ENCODE measurements at places on chromosomes 11 and 22.

- DNase-seq: no peak
Observed at GRCh38 chr11:10797531-10797930, 11.2 kb downstream of the EIF4G2 start.

GRCh38 chr11:61784506-61784805 is 7.9 kb downstream of the TMEM258 start:
- DNase-seq: no peak

DNA sequence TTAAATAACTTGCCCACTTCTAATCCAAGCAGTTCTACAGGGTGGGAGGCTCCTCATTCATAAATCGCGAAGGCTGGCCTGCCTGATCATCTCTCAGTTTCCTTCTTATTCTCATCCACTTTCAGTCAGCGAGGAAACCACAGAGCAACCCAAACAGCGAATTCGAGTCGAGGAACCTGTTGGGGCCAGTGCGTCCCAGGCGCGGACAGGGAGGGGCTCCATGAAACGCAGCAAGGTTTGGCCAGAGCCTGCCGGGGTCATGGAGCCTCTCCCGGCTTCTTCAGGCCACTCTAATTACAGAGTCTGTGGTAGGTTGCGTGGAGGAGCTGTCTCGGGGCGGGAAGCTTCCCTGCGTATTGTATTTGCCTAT is 741 bp upstream of the NAV2 start:
- no peak for DNase-seq

GRCh38 chr11:46302866-46303265 is 25.4 kb downstream of the CREB3L1 start:
- no peak for DNase-seq

DNA sequence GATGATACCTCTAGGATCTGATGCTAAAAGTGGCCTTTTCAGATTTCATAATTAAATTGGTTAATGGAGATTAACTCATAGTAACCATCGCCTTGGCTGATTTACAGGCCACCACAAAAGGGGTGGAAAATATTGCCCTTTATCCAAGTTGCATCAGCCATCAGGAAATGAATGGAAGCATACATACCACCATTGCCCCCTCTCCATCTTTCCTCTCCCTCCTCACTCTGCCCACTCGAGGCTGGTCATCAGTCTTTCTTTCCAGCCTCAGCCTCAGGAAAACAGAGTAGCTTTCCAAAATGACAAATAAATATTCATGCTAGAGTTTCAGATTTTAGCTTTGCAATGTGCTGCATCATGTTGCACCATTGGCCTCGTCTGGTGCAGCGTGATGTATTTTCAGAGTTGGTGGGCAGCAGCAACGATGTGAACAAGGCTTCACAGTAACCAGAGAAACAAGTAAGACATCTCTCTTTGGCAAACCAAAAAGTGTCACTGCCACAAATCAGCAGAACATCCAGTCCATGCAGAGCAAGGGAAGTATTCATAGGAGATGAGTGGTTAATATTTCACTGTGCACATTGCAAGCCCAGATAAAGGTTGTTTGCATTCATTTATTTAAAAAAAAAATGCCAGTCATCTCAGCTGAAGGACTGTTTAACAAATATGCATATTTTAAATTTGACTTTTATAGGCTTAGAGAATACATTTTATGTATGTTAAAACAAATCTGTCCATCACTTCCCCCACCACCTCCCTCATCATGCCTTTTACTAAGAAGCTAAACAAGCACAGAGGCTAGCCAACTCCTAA is 136.7 kb upstream of the FAT3 start:
- DNase-seq: no peak

DNA sequence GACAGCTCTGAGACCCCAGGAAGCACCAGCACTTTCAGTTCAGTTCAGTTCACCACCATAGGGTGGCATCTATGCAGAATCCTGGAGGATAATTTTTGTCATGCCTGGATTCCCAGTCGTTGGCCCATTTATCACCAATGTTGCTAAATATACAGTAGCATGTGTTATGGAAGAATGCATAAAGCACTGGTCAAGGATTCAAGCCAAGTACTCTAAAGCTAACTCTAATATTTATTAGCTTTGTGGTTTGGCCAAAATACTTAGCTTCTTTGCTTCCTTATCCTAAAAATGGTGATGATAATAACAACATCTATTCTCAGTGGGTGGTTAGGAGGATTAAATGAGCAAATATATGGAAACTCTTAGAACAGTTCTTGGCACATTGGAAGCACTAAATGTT is 294.7 kb upstream of the ZC3H12C start:
- no peak for DNase-seq

DNA sequence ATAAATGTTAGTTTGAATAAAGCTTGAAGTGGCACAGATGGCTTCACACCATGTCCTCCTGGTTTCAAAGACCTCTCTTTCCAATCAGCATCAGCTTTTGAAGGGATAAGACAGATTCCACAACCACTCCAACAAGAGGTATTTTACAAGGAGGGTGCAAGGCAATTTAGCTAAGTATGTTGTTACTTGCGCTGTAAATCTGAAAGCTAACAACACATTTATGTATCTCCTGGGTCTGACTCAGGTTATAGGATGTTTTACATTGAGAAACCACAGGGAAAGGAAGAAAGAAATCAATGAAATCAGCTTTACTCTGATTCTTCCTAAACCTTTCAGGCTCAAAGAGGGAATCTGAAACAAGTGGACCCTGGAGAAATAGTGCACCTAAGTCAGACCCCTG is 12.1 kb downstream of the CWC15 start:
- no peak for DNase-seq
